T1000 (cell line): ENCODE measurements at places on chromosomes 7 and 10.

DNA sequence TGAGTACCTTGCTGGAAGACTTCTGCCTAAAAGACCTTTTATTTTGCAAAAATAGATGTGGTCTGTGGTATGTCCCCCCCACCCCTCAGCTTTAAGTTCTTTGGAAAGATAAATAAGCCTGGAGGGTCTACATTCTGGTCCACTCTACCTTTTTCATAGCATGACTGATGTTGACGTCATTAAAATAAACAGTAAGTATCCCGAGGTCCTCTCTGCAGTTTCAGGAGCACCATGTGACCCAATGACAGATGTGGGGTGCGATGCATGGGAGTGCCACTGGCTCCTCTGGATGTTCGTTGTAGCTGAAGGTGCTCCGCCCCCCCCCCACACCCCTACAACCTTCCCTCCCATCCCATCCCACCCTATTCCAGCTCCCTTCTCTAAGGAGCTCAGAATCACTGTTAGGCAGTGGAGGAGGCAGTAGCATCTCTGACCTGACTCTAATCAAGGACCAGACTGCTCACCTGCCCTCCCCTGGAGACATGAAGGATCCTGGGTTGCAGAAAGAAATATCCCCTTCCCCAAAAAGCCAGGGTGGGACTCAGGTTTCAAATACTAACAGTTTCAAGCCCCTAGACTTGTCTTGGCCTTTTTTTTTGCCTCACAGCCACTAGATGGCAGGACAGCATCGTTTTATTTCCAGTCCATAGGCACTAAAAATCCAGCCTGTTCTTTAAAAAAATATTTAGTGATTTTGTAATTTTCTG, 25.1 kb downstream of the CASP7 start:
- peak; percentile 7 for DNase-seq

DNA sequence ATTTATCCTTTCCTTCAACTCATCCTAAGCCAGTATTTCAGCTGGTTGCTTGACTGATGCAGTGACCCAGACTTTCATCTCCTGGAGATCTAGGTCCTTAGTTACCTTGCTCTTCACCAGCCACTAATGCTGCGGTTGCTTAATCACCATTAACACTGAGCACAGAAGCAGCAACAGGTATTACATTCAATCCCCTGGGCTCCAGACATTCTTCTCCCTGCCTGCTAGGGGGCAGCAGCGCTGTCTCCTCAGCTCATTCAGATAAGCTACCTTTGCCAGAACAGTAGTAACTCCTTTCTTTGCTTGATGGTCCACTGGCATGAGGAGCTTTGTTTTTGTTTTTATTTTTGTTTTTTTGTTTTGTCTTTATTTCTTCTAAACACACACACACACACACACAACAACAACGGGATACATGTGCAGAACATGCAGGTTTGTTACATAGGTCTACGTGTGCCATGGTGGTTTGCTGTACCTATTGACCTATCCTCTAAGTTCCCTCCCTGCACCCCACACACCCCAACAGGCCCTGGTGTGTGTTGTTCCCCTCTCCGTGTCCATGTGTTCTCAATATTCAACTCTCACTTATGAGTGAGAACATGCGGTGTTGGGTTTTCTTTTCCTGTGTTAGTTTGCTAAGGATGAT, 1043.2 kb upstream of the C7orf33 start:
- no peak for DNase-seq

DNA sequence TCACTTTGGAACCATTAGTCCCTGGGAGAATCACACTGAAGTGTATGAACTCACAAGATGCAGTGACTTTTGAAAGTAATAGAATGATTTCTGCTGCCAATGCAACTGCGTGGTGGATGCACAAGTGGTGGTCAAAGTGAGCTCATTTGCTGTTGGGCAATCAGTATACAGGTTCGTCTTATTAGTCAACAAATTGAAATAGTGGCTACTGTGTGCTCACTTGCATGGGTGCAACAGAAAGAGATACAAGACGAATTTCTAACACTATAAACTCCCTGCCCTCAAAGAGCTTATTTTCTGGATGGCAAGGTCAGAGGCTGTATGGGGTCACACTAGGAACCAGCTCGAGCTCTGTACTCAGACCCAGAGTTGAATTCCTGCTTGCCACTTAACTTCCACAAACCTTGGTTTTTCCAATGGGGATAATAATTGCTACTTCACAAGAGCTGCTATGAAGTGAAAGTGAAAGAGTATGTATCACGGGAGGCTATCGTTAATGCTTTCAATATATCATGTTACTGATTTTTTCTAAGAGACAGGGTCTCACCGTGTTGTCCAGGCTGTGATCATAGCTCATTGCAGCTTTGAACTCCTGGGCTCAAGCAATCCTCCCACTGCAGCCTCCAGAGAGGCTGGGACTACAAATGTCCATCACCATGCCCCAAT, 8.3 kb upstream of the BCL7B start:
- no peak for DNase-seq

GRCh38 chr10:17616403-17617030, 657 bp downstream of the HACD1 start:
- peak; percentile 97 for DNase-seq

DNA sequence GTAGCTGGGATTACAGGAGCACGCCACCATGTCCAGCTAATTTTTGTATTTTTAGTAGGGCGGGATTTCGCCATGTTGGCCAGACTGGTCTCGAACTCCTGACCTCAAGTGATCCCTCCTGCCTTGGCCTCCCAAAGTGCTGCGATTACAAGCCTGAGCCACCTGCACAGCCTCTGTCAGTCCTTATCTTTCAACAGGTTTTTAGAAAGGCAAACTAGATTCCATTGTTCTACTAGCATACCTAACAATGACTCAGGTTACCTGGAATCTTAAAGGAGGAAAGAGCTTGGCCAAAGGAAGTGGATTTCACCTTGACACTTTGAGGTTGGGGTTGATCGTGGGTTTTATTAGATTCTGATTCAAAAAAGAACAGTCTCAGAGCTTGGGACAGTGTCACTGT, 3.2 kb downstream of the ABCC2 start:
- DNase-seq = no peak

GRCh38 chr10:63261496-63261895, 128.4 kb downstream of the NRBF2 start:
- DNase-seq = no peak

GRCh38 chr10:32979041-32979440, 21.0 kb upstream of the ITGB1 start:
- no peak for DNase-seq

- no peak for DNase-seq
Measured at GRCh38 chr10:100897976-100898375, 14.8 kb upstream of the SLF2 start.

GRCh38 chr10:116056445-116057293, 216.3 kb downstream of the GFRA1 start:
- no peak for DNase-seq

- DNase-seq = no peak
Measured at GRCh38 chr7:10181996-10182395, 791.7 kb upstream of the PHF14 start.

GRCh38 chr10:75335983-75336382, 65.6 kb downstream of the ZNF503 start:
- DNase-seq = no peak

DNA sequence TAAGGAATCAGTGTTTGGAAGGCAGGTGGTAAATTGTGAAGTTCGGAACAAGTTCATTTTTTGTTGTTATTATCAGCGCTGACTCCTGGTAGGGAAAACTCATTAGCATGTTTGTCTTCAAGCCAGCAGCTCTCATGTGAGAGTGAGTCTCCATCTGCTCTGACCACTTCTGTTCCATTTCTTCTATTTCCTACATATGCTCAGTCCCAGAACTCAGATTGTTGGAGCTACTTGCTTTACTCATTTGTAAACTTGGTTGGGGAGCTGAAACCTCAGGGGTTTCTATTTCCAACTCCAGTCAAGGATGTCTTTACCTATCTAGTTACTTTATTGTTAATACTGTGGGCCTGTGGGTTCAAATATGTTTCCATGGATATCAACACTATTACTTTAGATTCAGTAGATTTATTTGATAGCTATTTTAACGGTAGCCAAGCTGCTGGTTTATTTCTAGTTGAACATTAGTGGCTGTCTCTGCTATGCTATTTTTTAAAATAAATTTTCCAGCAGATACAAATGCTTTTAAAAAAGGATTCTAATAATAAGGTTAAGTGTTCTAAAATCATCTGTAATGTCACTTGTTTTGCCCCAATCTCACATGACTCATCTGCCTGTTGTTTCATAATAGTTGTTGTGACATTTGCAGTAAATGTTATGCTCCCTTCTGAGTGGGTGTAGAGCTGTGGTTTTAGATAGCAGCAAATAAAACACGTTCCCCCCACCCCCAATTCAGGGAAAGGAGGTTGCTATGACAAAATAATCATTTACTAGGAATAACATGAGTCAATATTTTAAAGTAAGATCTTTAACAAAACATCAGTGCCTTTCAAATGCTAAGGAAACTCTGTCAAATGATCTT, 143.3 kb downstream of the HDAC9 start:
- no peak for DNase-seq

- DNase-seq = no peak
Measured at GRCh38 chr10:11337516-11337915, 273.9 kb downstream of the USP6NL start.

GRCh38 chr7:55381696-55382095, 16.6 kb downstream of the LANCL2 start:
- DNase-seq = no peak

- peak; percentile 8 for DNase-seq
Measured at GRCh38 chr10:58152673-58153263, 114.9 kb downstream of the IPMK start.

DNA sequence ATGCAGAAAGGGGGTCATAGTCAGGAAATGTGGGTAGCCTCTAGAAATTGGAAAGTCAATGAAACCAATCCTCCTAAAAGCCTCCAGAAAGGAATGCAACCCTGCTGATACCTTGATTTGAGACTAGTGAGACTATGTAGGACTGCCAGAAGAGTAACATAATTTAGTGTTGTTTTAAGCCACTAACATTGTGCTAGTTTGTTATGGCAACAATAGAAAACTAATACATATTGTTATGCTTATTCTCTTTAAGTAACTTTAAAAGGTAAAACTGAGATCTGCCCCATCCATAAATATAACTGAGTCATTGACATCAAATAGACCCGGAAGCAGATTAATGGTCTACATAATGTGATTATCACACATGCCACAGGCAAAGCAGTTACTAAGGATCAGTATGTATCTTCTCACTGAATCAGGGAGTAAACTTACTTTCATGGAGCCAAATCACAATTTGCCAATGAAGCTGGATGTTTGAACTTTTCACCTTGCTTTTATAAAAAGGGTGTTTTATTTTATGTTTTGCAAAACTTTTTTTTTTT, 146.4 kb upstream of the TMEM106B start:
- DNase-seq = no peak

GRCh38 chr7:100428199-100428966, at the start of gene ZCWPW1:
Gene ZCWPW1 (minus strand): TSS chr7:100428703. CDS start chr7:100420649, 8,054 bp downstream.
- peak; percentile 85 for DNase-seq

DNA sequence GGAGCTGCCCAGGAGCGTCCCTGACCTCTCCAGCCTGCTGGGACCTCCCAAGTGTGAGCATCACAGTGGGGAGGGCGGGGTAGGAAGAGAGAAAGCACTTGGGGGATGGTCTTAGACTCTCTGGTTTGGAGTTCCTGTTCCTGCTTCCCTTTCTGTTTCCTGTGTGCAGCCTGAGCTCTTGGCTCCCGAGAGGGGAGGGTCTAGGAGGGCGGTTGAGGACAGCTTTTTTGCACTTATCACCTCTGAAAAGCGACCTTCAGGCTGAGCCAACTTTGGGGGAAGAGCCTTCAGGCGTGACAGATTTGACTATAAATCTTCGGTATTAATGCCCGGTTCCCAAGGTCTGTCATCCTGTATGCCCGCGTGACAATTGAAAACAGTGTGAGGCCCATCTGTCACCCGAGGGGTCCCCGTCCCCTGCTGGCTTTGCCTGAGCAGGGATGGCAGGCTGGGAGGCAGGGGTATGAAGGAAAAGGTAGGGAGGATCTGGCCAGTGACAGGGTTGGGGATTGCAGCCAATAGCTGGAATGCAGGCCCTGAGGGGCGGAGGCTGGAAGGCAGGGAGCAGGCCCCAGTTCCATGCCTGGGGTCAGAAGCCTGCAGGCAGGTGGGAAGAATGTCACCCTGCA, 78.6 kb downstream of the CDH23 start:
- no peak for DNase-seq

DNA sequence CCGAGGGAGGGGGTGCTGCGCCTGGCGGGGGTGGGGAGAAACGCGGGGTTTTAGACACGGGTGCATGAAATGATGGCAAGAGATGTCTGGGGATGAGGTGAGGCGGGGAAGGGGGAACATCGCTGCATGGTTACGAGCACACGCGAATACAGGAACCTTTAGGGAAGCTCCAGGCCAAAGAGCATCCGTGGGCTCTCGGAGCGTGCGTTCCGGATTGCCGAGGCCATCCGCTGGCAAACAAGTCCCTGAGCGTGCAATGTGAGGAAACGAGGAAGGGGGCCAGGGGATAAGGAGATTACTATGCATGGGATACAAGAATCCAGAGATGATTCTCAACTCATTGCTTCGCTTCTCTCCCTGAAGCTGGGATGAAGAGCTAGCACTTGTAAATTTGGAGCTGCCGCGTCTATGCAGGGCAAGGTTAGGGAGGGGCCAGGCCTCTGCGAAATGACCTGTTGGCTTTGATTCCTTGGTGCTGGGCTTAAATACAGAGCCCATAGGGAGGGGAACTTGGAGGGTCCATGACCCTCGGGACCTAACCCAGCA, 520 bp upstream of the WNT2 start:
- DNase-seq = no peak

- DNase-seq = no peak
Measured at GRCh38 chr10:115857856-115858255, 415.1 kb downstream of the GFRA1 start.

- DNase-seq = no peak
Measured at GRCh38 chr7:42831718-42832522, 80.0 kb downstream of the C7orf25 start.

DNA sequence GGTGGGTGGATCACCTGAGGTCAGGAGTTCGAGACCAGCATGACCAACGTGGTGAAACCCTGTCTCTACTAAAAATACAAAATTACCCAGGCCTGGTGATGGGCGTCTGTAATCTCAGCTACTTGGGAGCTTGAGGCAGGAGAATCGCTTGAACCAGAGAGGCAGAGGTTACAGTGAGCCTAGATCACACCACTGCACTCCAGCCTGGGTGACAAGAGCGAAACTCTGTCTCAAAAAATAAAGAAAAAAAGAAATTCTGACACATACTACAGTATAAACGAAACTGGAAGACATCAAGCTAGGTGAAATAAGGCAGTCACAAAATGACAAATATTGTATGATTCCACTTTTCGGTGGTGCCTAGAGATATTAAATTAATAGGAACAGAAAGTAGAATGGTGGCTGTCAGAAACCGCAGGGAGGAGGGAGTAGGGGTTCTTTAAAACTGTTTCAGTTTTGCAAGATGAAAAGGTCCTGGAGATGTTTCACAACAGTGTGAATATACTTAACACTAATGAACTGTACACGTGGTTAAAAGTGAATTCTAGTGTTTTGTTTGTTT, 23.2 kb downstream of the PILRA start:
- no peak for DNase-seq
